NCI-H2081 treated with DMSO at 0.1 percent for 48 hours (cell line): ENCODE measurements at places on chromosomes 6 and 20.

GRCh38 chr6:38510205-38510604 is 129.5 kb downstream of the BTBD9 start:
- DNase-seq, result no peak

GRCh38 chr6:90458353-90459224 is 128.3 kb downstream of the MAP3K7 start:
- DNase-seq, result no peak

- no peak for DNase-seq
Measured at GRCh38 chr6:72955666-72956065, 269.6 kb downstream of the KHDC1L start.

- no peak for DNase-seq
Measured at GRCh38 chr20:36644032-36644705, 1.8 kb downstream of the SLA2 start.

DNA sequence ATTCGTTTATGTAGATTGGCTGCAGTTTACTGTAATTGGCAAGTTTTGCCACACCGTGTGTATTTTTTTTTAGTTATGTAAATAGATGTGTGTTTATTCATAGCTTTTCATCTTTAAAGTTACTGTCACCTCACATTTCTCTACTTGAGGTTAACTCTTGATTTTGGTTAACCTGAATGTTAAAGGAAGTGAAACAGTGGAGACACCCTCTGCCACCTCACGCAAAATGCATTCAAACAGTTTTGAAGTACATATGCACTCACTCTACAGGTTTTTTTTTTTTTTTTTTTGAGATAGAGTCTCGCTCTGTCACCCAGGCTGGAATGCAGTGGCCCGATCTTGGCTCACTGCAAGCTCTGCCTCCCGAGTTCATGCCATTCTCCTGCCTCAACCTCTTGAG is 17.7 kb downstream of the OR2A4 start:
- DNase-seq, result no peak

DNA sequence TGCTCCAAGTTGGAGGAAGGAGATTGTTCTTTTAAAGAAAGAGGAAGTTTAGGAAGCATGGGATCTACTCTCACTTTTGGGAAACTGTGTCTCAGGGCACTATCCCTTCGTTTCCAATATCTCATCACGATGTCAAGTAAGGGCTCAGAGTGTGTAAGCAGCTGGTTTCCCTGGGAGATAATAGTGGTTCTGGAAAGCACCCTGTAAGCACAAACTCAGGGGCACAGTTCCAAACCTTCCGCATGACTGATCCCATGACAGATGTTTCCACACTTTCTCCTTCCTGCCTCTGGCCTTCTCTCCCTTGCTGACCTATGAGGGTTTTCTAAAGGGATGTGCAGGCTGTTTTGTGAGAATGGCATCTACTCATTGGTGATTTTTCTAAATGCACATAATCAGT is 33.9 kb downstream of the ADTRP start:
- no peak for DNase-seq

- no peak for DNase-seq
Measured at GRCh38 chr6:56833127-56833791, 121.6 kb upstream of the BEND6 start.

DNA sequence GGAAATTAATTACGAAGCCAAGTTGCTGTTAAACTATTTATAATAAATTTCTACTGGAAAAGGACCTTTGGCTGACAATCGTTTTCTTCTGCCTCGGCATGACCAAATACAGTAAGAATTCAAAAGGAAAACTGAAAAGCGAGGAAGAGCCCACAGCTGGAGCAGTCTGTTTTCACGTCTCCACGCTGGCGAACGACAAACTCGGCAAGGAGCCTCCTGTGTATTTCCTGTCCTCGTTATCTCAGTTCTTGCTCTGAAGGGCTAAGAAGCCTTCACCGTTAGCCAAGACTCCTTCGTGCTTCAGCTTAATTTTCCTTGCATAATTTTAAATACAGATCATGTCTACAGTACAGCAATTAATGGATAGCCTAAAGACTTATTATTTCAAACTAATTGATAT is 214.3 kb upstream of the PLCB4 start:
- no peak for DNase-seq

GRCh38 chr6:26172608-26172968 is 85.4 kb downstream of the HFE start:
- DNase-seq, result no peak

DNA sequence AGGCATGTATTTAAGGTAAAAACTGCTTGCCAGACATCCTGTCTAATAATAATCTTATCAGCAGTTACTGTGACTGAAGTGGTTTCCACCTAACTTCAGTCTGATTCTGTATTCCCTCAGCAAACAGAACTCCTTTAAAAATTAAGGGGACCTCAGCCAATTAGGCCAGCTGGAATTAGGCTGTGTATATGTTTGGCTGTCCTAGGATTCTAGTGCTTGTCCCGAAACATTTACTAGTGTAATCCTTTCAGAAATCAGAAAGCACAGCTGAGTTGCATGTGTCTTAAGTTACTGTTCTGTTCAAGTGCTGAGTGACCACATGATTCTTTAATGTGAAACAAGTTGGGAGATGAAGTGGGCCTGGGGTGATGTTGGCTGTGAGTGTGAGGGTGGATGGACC is 120.9 kb upstream of the SUPT3H start:
- no peak for DNase-seq
